Suprapubic skin (tissue), 4 donors: ENCODE measurements at places on chromosomes 11 and 22.

GRCh38 chr11:126981635-126982034 is 18.9 kb downstream of the KIRREL3 start:
- no peak for DNase-seq

- no peak for DNase-seq
Measured at GRCh38 chr11:112033902-112034301, 8.7 kb downstream of the DLAT start.

- peak; percentile 59 for DNase-seq
Measured at GRCh38 chr11:1218788-1219445, 3.9 kb upstream of the MUC5B start.

- DNase-seq = no peak
Measured at GRCh38 chr22:32660292-32660691, 141.2 kb upstream of the TIMP3 start.

DNA sequence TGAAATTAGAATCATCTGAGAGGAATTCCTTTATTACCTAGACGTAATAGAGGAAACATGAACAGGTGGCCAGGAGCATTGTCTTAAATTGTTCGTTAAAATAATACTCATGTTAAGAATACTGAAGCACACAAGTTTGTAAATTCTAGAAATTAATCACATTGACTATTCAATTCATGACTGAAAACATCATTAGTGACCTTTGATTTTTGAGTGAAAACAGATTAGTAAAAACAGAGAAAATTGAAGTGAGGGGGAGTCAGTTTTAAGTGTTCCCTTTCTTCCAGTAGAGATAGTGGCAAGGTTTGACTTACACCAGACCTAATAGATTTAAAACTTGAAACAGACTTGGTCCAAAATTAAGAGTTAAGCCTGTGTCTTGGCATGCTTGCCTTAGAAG is 1.4 kb downstream of the ZFP91 start:
- no peak for DNase-seq

GRCh38 chr11:68658661-68659060 is 25.7 kb upstream of the GAL start:
- DNase-seq = peak; percentile 72

DNA sequence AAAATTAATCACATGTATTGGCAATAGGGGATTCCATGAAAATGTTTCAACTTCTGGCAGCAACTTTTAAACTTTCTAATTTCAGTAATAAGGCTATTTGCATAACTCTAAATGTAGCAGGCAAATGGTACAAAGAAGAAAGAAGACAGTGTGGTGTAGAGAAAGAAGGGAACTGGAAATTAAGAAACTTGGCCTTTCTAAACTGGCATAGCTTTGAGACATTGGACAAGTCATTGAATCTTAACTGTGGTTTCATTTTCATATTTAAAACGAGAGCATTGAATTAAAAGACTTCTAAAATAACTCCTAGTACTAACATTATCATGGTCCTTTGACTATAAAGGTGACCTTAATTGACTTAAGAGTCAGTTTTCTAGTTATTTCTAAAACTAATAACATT is 125.0 kb downstream of the UVRAG start:
- no peak for DNase-seq

DNA sequence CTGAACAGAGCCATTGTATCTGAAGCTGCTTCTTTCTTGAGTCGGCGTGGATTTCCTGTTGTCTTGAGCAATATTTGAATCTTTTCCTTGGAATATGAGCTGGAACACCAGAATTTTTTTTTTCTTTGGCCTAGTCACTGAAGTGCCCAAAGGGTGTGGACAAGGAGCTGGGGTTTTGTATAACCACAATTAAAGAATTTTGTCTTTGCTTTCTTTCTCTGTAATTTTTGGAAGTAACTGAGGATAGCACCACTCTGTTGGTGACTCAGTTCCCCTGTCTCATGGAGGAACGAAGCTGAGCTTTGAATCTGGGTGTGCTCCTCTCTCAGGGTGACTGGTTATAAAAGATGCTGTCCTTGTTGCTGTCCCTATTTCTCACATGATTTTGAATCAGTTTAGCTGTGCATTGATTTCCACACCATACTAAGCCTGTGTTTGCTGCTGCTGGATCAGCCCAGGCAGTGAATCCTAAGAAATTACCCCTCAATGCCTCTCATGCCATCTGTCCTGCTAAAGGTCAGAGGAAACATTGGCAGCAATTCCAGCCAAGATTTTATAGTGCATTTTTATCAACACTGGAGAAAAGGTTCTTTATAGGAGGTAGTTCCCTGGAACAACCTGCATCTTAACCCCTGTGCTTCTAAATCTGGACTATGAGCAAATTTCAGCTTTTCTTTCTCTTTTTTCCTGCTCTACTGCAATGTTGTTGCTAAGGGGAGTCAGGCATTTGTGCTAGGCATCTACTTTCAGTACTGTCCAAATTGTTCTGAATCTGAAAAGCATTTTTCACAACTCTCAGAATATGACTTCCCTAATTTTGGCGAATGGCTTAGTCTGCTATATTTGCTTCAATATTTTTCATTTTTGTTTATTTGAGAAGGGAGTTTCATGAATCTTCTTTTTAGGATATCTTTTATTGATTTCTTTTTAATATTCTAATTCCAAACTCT is 540.8 kb downstream of the SOX6 start:
- DNase-seq = no peak

GRCh38 chr11:102522312-102523188 is 8.0 kb downstream of the MMP7 start:
- DNase-seq = no peak

- DNase-seq = peak; percentile 54
Measured at GRCh38 chr22:19056951-19057401, 65.2 kb downstream of the DGCR2 start.

- DNase-seq = no peak
Measured at GRCh38 chr22:47727641-47728040, 965.2 kb downstream of the TBC1D22A start.
